ENCODE measurements at places on chromosomes 16 and 17. TPM values are rescaled to one million over a fixed set of nuclear protein-coding genes. Genes with fewer than 3 reads are reported as not detected.

Gene GNGT2
- 2.2 TPM for polyA plus RNA-seq

Gene ASB16
- 0.08 TPM for polyA plus RNA-seq

- no peak overlapping the region for H3K4me3 ChIP-seq
- H3K27ac ChIP-seq = peak overlapping the region; percentile 7
- peaks cover 4% of the 10 kb centered on the region for H3K4me1 ChIP-seq
- no peak for DNase-seq
- H3K36me3 ChIP-seq = no peaks in the 10 kb centered on the region
Measured at GRCh38 chr17:82876602-82877379, 37.0 kb upstream of the ZNF750 start.

DNA sequence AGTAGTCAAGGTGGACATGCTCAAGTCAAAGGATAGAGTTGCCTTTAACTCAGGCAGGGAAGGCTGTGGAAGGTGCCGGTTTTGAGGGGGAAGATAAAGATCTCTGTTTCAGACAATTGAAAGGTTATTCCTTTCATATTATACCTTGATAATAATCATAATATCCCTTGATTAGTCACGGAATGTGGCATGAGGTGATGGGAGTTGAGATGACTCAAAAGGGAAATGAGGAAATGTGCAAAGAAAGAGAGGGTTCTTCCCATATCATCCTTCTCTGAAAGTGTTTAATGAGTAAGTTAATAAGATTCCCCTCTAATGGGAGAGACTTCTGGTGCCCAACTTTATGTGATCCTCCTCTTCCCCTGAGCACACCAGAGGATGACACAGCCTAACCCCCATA, 43.1 kb upstream of the HS3ST2 start:
- no peaks in the 10 kb centered on the region for H3K36me3 ChIP-seq
- no peak overlapping the region for H3K27ac ChIP-seq
- H3K4me1 ChIP-seq = no peaks in the 10 kb centered on the region
- no peaks in the 10 kb centered on the region for H3K27me3 ChIP-seq
- no peak for DNase-seq
- no peak overlapping the region for H3K4me3 ChIP-seq

Gene ADGRG1
- 1.7 TPM for polyA plus RNA-seq
